Osteocyte (in vitro differentiated cells): ENCODE measurements at places on chromosomes 4 and X.
A peak's percentile ranks its signal among the peaks of the same experiment; 100 is the strongest.

GRCh38 chr4:28976369-28976768 is 1743.8 kb upstream of the PCDH7 start:
- DNase-seq = no peak

- DNase-seq = no peak
Measured at GRCh38 chrX:17441965-17442364, 67.0 kb downstream of the NHS start.

- no peak for DNase-seq
Measured at GRCh38 chrX:55450259-55450658, 1.7 kb upstream of the MAGEH1 start.

DNA sequence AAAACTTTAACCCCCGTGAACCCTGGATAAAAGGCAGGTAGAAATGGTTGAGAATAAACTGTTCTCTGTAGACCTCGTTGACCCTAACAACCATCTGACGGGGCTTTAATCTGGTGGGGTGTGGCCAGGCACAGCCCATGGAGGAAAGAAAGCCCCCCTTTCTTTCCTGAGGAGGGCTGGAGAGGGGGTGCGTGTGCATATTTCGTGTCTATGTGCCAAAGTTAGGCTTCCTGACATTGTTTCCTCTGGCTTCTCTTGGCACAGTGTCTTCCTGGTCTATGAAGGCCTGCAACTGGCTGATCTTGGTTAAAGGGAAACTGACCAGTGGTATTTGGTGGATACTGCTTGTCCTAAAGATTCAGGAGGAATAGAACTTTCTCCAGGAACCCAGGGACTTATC is 97.1 kb downstream of the MGST2 start:
- DNase-seq = peak; percentile 11

- no peak for DNase-seq
Measured at GRCh38 chrX:69493193-69493592, 10.9 kb upstream of the NALF2 start.
